NCI-H146 (cell line): ENCODE measurements at places on chromosomes 7 and 10.

DNA sequence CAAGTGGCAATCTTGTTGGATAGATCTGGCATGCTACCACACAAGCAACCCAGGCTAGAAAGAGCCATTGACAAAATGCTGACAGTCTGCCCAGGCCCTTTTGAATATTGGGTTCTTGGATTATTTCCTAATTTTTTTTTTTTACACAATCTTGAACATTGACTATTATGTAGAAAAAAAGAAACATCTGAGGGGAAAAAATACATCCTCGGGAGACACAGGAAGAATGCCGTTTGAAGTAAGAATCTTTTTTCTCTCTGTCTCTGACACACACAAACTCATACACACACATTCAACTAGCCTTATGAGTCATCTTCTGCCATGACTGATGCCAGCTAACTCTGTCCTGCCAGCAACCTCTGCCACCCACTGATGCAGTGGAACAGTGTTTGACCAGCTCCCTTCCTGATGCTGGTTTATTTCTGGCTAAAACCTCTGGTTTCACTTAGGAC, 47.2 kb downstream of the SORBS1 start:
- DNase-seq, result no peak

GRCh38 chr10:117662126-117662525, 119.6 kb downstream of the EMX2 start:
- DNase-seq, result no peak

DNA sequence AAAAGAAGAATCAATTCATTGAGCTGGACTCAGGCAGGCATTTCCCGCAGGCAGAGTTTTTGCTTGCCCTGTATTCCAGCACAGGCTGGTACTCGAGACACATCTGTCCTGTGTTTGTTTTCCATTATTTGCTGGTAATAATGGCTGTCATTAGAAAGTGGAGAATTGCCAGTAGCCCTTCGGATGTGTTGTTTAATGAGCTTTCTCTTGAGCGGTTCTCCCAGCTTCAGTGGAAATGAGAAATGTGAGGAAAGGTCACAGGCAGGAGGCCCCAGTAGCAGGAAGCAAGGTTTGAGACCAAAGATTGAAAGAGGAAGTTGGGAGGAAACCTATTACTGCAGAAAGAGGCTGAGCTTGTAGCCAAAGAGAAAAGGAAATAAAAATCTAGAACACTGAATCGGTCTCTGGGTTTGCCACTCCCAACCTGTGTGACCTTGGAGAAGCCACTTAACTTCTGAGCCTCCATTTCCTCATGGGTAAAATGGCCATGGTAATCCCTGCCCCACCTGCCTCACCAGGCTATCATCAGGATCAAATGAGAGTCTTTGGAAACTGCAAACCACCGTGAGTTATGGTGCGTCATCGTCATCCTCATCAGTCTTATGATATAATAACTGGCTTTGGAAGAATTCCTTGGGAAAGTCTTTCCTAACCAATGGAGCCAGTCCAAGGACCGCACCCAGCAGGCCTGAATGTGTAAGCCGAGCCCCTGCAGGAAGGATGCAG, 67.7 kb downstream of the TACR2 start:
- peak; percentile 84 for DNase-seq

DNA sequence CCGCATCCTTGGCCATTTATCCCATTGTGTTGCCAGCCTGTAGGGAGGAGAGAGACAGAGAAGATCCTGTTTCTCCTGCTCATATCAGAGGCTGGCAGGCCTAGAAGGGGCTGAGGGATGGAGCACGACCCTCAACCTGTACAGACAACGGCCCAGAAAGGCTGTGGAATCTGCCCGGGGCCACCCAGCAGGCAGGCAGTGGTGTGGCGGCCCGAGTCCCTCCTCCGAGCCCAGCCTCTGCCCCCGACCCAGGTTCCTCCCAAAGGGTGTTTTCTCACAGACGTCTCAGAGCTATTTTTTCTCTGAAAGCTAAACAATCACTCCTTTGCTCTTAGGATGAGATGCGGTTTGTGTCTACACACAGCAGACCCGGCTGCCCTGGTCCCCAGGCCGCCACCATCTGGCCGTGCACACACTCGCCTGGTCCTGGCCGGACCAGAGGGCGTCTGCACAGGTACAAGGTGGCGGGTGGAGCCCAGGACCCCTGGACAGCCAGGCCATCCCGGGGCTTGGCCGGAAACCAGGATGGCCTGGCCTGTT, 69.3 kb downstream of the FOXL3 start:
- DNase-seq, result no peak

GRCh38 chr10:1732564-1732996, 4.7 kb downstream of the ADARB2 start:
- DNase-seq, result no peak

GRCh38 chr7:36034020-36034419, 119.0 kb upstream of the EEPD1 start:
- DNase-seq, result no peak

DNA sequence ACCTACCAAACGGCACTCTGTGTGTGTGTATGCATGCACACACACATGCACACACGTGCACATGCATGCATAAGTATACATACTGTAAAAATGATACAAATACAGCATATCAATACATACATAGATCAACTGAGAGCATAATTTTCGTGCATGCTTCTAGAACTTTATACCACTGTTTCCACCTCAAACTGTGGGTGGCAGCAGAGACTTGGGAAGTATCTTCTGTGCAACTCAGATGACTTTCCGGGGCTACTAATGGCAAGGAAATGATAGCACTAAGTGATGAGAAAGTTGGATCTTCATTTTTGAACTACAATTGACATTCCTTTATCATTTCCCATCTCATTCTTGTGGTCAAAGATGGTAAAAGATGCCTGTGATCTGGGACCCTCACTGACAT, 570.7 kb downstream of the REEP3 start:
- no peak for DNase-seq
